CD4-positive, alpha-beta T cell treated with Interleukin-15 for 1 hour (primary cell): ENCODE measurements at places on chromosomes 2 and 18.

DNA sequence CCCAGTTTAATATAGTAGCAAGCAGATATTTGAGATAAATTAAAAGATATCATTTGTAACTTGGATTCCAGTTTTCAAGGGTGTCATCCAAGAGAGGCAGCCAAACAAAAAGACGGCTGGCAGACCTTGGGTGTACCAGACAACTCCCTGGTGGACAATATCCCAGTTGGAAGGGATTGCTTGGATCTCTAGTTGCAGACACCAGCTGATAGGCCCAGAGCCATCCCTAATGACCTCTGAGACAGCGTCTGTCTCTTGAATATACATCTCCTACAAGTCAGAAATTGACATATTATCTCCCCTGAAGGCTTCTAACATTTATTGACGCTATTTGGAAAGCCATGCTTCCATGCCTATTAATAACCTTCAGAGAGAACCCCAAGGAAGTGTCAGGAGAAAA is 67.7 kb downstream of the ACVR1 start:
- DNase-seq: no peak

- no peak for DNase-seq
Measured at GRCh38 chr2:105890856-105891255, 146.1 kb downstream of the NCK2 start.

GRCh38 chr2:29314816-29315571 is 199.8 kb downstream of the CLIP4 start:
- peak; percentile 47 for DNase-seq

GRCh38 chr2:1781291-1782080 is 37.2 kb upstream of the PXDN start:
- DNase-seq: no peak

DNA sequence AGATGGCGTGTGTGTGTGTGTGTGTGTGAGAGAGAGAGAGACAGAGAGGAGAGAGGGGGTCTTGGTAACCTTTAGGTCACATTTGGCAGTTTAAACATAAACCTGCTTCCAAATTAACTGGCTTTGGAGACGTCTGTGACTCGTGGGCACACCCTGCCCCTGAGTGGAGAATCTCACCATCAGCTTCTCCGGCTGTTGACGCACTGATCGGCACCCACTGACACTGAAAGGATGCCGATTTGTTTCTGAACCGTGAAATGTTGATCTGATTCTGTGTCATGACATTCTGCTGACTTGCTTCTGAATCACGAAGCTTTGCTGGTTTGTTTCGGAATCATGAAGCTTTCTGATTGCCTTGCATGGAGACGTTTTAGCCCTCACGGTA is 114.7 kb downstream of the RTP5 start:
- no peak for DNase-seq

- DNase-seq: no peak
Measured at GRCh38 chr2:54088719-54089118, 26.7 kb upstream of the ACYP2 start.
